Ovary (tissue), 10 donors: ENCODE measurements at places on chromosomes 11 and 22. TPM values are rescaled to one million over a fixed set of nuclear protein-coding genes. Genes with fewer than 3 reads are reported as not detected.

Gene ATXN10
- 77.4 TPM for polyA plus RNA-seq

Gene OR2D2
- not detected for polyA plus RNA-seq

Gene ESAM
- polyA plus RNA-seq = 46.6 TPM

Gene CEP126
- 7.2 TPM for polyA plus RNA-seq
